ENCODE measurements at places on chromosomes 12 and 14.
A peak's percentile ranks its signal among the peaks of the same experiment; 100 is the strongest.

GRCh38 chr12:62116986-62117385 is 143.2 kb upstream of the USP15 start:
- DNase-seq = no peak

DNA sequence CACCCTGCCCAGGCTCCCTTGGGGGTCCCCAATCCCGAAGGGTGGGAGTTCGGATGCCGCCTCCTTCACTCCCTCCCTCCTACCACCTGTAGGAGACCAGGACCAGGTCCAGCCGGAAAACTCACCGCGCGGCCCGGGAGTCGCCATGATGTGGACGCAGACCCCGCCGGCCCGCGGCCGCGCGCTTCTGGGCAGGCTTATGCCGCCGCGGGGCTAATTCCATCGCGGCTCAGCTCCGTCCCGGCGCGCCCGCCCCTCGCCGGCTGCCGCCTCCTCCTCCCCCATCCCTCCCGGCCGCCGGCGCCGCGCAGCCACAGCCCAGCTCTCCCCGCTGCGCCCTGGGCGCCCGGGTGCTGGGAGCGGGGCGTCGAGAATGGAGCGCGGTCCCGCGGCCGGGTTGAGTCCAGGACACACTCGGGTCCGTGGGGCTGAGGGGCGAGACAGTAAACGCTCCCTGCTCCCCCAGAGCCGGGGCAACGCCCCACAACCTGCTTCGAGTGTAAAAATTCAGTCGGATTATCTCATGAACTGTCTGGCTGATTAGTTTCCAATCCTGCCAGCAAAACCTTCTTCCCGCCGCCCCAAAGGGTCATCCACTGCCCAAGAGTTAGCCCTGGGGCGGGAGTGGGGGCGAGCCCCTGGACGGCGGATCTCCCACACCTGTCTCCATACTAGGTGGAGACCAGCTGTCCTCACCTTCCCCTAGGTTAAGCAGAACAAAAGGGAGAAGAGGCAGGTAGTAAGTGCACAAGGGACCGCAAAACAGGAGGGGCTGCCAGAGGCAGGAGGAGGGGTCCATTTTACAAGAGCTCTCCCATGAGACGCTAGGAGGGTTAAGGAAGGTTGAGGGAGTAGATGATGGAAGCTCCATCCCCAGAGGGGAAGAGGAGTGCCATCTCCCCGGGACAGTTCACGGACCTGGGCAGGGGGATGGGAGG is at the start of gene ANO2:
Gene ANO2, minus strand, starts transcription at position 189 of the 938 bp plus-strand sequence. Its CDS starts 42 bp downstream, at position 147.
- peak; percentile 60 for DNase-seq

- DNase-seq = no peak
Observed at GRCh38 chr14:101977311-101978071, 13.1 kb downstream of the DYNC1H1 start.

DNA sequence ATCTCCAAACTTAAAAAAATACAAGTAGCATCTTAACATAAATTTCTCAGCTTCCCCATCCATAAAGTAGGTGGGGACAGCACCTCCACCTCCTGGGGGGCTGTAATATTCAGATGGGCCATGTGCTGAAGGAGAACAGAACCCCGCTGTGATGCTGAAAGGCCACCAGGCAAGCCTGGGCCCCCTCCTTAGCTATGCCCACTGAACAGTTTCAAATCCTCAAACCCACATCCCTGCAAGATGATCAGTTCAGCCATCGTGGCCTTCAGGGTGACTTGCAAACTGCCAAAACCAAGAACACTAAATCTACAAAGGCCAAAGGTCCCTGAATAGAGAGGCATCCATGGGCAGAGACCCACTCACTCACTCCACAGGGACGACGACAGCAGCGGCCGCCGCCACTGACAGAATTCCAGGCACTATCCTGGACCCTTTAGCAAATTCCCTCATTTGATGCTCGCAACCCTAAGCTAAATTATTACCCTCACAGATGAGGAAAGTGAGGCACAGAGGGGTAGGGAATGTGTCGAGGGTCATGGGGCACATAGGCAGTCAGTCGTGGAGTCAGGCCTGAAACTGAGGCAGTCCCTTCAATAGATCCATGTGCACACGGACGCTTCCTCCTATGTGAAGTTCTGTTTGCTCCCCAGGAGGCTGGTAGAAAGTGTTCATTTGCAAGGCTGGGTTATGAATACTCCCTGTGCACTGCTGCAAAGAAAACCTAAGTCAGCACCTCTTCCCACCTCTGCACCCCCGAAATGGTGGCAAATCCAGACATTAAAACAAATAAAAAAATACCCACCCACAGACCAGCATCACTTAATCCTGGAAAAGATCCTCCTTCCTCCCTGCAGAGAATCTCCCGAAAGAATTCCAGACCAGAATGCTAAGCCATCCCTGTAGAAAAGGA is 5.9 kb downstream of the ITPK1 start:
- no peak for DNase-seq

DNA sequence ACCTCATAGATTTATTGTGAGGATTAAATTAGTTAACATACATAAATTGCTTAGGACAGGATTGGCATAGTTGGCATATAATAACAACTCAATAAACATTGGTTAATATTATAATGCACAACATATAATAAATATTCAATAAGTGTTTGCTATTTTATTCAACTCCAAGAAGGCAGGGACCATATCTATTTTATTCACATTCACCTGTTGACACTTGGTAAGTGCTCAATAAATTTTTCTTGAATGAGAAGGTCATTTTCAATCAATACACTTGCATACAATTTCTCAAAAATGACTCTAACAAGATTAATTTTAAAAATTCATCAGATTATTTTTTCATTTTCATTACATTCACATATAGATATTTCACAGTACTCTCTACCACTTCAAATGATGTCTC is 12.4 kb upstream of the NUP107 start:
- no peak for DNase-seq

All from right forelimb (tissue), 1 donor.